ENCODE measurements at places on chromosomes 11 and 22.

- no peak for DNase-seq
These were observed 651 bp downstream of the CRYAB start for GRCh38 chr11:111910676-111911562.

DNA sequence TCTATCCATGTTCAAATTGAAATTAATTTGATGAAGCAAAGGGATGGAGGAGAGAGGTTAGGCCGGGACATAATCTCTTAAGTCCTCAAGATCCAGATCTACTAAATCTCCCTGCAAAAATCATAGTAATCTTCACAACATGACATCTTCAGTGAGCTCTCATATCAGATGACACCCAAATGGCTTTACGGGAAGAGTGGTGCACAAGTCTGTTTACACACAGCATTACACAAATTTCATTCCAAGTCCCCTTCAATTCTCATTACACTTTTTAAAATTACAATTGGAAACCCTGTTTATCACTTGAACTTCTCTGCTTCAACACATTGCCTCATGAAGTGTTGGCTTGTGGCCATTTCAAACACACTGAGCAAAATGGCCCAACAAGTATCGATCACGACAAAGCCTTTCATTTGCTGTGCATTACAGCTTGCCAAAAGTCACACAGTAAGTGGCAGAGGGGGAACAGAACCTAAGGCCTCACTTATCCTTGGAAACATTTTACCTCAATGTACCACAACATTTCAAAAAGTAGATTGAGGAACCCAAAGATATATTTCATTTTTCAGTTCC lies 17.9 kb upstream of the TPH1 start:
- no peak for DNase-seq

DNA sequence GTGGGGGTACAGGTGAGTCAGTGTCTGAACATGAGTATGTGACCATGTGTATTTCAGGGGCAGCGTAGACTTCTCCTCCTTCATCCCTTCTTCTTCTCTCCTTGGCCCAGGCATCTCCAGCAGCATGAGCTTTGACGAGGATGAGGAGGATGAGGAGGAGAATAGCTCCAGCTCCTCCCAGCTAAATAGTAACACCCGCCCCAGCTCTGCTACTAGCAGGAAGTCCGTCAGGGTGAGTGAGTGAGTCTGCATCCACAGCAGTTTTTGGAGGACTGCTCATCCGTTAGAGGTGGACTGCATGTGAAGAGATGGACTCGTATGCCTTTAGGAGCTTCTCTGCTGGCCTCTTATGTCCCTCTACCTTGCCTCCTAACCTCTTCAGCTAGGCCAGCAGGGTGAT lies 15.6 kb downstream of the TUB start:
- no peak for DNase-seq

DNA sequence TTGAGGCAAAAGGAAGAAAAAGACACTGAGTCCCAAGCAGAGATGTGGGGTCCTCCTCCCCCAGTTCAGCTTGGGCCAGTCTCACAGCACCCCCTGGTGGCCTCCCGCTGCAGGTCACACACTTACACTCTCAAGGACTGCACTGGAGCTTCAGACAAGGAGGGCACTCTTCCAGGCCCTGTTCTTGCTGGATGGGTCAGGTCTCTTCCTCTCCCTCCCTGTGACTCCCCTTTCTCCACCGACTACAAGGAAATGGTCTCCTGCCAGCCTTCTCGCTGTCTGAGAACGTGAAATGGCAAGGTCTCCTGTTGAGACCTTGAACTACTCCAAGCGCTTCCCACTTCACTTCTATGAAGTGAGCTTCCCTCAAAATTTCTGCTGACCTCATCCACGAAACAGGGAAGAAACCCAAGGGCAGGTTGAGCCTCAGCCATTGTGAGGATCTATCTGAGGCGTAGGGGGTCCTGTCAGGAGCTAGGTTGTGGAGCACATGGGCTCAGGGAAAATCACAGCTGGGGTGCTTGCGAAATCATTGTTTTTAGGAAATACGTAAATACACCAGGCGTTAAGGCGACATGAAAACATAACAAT lies 11.2 kb upstream of the IGLL1 start:
- DNase-seq, result peak; percentile 76

DNA sequence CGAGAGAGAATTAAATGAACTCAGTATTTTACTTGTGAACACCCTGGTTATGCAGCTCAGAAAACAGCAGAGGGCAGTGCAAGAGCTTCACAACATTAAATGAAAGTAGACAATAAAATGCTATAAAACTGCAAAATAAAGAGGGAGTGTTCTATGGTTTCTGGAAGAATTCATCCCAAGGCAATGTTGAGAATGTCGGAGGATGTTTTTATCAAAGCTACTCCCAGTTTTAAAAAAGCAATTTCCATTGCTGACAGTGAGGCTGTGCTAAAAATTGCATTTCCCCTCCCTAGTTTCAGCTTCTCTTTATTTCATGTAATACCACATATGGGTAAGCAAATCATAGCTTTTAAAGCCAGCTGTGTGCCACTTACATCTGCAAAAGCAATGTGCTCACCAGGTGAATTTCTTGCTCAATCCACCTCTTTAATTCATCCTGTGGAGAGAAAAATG lies 296.8 kb downstream of the RAB38 start:
- peak; percentile 30 for DNase-seq

GRCh38 chr11:117062498-117062897 lies 35.7 kb downstream of the SIK3 start:
- DNase-seq, result no peak

- no peak for DNase-seq
These were observed 10.2 kb upstream of the TBC1D10A start for GRCh38 chr22:30336752-30337460.

GRCh38 chr11:12415342-12415966 lies 38.1 kb downstream of the PARVA start:
- DNase-seq, result no peak

DNA sequence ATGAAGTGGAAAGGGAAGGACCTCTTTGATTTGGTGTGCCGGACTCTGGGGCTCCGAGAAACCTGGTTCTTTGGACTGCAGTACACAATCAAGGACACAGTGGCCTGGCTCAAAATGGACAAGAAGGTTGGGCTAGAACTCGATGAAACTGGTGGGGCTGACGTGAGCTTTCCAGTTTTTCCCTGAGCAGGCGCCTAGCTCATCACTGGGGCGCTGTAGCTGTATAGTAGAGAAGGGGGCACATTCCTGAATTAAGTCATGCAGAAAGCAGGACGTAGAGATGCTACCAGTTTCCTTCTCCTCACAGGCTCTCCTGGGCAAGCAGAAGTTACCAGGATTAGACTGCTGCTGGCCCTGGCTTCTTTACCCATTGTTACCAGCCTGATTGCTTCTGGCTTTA lies 33.3 kb downstream of the NF2 start:
- DNase-seq, result no peak

- DNase-seq, result no peak
These were observed 63.9 kb upstream of the USP47 start for GRCh38 chr11:11777897-11778296.

DNA sequence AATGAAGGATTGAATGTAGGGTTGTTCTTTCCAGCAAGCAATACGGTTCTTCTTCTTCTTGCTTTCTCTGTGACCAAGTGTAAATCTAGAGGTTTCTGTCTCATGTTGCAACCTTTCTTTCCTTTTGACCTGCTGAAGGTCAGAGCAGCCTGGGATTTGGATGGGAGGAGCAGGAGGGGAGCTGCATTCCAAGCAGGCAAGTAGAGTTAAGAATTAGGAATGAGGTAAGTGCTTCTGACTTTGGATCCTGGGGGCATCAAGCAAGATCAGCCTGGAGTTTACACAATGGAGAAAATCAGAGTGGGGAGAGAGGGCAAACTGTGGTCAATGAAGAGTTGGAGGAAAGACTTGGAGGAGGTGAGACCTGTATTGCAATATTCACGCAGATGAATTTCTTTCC lies 225.6 kb upstream of the ZBED5 start:
- no peak for DNase-seq

DNA sequence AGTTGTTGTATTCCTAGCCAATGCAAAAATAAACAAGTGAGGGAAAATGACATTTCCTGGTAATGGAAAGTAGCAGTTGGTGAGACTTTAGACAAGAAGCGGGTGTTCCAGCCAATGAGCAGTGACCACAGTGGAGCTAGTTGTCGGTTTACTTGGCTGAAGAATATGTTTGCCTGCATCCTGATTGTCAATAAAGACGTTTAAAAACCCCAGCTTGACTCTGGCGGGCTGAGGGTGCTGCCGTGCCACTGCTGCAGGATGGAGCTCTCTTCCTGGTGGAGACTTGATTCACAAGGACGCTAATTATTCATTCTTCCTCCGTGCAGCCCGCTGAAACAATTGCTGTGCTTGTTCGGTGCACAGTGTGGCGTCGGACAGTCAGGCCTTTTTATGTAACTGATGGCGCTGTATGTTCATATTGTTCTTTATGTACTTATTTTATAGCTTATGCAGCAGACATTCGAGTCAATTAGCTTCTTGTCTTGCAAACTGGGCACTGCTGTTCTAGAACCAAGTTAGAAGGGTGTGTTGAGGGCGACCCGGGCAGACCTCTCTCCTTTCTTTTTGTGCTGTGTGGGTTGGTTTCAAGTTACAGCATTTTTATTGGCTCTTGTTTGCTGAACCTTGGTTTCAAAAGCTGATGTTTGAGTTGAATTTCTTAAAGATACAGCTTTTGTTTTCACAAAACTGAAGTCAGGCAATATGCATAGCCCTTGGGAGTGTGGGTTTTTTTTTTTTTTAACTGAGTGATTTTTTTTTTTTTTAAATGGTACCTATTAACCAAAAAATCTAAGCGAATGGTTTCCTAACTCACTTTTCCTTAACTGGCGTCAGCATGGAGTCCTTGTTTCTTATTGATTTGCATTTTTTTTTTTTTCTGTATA lies 153.9 kb downstream of the TEAD1 start:
- peak; percentile 69 for DNase-seq

GRCh38 chr11:8814209-8814922 lies 96.6 kb upstream of the AKIP1 start:
- DNase-seq, result no peak

- DNase-seq, result no peak
These were observed 469 bp downstream of the KCNK7 start for GRCh38 chr11:65595131-65595530.

DNA sequence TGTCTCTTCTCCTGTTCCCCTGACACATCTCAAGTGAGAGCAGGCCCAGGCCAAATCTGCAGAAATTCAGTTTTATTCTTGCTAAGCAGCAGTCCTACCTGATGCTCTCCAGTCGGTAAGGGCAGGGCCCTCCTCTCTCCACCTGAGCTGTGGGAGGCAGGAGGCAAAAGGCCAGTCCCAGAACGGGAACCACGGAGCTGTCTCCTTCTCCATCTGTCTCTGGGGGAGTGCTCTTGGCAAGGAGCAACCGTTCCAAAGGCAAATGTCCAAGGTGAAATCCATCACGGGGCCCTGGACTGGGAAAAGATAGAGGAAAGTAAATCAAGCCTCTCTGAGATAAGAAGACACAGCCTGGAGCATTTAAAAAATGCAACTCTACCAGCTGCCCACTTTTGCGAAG lies 65.2 kb upstream of the CDON start:
- DNase-seq, result no peak

DNA sequence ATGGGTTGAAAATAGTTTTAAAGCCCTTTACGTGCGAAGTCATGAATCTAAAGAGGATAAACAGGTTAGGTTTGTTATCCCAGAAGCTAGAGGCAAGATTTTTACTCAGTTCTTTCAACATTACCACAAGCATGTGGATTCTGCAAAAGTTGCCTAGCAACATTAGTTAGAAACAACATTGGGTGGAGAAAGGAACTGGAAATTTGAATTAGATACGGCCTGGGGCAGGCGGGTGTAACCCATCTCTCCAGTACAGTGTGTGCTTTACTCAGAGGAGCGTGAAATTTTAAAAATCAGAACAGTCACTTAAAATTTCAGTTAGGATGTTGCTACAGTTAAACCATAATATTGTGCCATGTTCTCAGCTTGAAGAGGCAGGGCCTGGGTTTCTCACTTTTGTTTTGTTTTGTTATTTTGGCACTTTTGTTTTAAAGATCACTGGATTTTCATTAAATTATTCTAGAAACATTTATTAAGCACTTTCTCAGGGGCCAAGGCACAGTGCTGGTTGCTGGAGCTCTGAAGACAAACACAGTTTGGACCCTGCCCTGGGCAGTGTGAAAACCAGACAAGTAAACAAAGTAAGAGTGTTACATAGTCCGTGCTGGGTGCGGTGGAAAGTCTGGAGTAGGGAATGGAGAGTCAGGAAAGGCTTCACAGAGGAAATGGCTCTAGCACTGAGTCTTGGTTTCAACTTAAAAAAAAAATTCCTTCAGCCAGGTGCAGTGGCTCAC lies 4.4 kb upstream of the WEE1 start:
- peak; percentile 69 for DNase-seq

DNA sequence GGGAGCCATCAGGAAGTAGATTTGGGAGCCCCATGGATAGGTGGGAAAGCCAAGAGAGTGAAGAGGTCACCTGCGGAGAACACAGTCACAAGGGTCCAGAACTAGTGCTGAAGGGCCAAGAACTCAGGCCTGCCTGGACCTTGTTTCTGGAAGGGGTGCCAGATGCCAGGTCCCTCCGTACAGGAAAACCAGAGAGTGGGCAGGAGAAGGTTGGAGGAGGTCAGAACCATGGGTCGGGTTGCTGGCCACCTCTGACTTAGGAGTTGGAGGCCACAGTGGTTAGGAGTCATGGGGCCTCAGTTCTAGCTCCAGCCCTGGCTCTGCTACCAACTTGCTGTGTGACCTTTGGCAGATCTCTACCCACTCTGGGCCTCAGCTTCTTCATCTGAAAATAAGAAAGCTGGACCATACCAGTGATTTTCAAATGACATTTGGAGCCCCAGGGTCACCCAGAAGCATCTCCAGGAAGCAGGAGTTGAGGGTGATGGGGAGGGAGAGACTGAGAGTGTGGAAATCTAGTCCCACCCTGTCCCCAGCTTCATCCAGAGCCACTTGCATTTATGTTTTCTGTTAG lies 20.8 kb upstream of the TUB start:
- DNase-seq, result no peak

DNA sequence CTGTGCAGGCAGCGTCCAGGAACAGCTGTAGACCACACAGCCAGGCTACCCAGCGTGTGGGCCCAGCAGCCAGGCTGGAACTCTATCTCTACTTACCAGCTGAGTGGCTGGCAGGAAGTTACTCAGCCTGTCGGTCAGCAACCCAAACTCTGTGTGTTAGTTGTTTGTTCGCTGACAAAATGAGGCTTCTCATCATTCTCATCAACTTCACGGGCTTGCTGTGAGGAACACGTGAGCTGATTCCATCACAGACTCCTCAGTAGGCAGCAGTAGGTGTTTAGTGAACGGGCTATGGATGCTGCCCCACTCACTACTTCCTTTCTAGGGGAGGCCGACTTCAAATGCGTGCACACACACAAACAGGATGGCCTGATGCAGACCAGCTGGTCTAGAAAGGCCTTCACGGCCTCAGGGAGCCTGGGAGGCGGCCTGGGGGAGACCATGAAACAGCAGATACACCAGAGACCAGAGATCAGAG lies 830 bp upstream of the SPDYC start:
- no peak for DNase-seq

GRCh38 chr11:120212259-120212878 lies 1.5 kb downstream of the OAF start:
- no peak for DNase-seq

DNA sequence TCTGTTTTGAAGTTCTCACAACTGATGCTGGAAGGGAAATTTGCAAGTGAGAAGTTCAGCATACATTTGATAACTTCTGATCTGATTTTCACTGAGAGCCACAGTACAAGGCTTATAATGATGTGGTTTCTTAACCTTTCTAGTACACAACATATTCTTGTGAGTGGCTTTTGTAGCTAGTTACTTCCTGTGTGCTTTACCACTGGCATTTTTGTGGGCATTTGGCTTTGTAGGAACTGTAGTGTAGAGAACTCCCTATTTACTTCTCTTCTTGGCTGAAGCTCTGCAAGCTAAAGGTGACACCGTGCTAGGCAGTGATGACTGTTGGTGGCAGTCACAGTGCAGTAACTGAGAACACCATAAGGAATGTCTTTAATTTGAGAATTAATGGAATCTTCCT lies 14.9 kb downstream of the USP47 start:
- DNase-seq, result peak; percentile 27

All from femur (tissue), 1 donor.